ENCODE measurements at places on chromosomes 1 and 21. TPM values are rescaled to one million over a fixed set of nuclear protein-coding genes. Genes with fewer than 3 reads are reported as not detected.

The METTL13 gene
- 18.9 TPM for total RNA-seq

The CA6 gene
- total RNA-seq: not detected

The MROH9 gene
- total RNA-seq: 0.23 TPM

The SERPINC1 gene
- 125 TPM for total RNA-seq

The ADORA1 gene
- 2.4 TPM for total RNA-seq

- H3K36me3 ChIP-seq: no peaks in the 10 kb centered on the region
- H3K27ac ChIP-seq: peak overlapping the region; percentile 33
- no peak for DNase-seq
- peaks cover 7% of the 10 kb centered on the region for H3K4me1 ChIP-seq
- no peak overlapping the region for H3K4me3 ChIP-seq
Measured at GRCh38 chr1:19639999-19640362, 4.1 kb upstream of the NBL1 start.

GRCh38 chr1:206716870-206717673, 32.4 kb downstream of the MAPKAPK2 start:
- H3K4me3 ChIP-seq: no peak overlapping the region
- no peaks in the 10 kb centered on the region for H3K27me3 ChIP-seq
- DNase-seq: no peak
- H3K36me3 ChIP-seq: no peaks in the 10 kb centered on the region
- peaks cover 12% of the 10 kb centered on the region for H3K4me1 ChIP-seq

- DNase-seq: no peak
- H3K4me3 ChIP-seq: no peak overlapping the region
- H3K4me1 ChIP-seq: no peaks in the 10 kb centered on the region
- no peaks in the 10 kb centered on the region for H3K27me3 ChIP-seq
Measured at GRCh38 chr1:57789936-57790335, 366.1 kb upstream of the DAB1 start.

- H3K36me3 ChIP-seq: no peaks in the 10 kb centered on the region
- no peak overlapping the region for H3K4me3 ChIP-seq
- H3K4me1 ChIP-seq: peaks cover 16% of the 10 kb centered on the region
- no peak overlapping the region for H3K27ac ChIP-seq
- DNase-seq: no peak
Measured at GRCh38 chr1:150479927-150480352, 7.3 kb upstream of the TARS2 start.

DNA sequence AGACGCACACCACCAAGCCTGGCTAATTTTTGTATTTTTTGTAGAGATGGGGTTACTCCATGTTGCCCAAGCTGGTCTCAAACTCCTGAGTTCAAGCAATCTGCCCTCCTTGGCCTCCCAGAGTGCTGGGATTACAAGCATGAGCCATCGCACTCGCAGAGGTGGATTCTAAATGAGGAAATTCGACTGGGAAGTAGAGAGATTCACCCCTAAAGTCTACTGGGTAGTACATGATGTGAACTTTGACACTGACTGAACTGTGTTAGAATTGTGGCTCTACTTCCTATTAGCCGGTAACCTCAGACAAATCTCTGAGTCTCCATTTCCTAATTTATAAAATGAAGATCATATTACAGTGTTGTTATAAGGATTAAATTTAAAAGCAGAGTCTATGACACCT, 276.0 kb upstream of the NR5A2 start:
- peaks cover 11% of the 10 kb centered on the region for H3K27me3 ChIP-seq
- H3K27ac ChIP-seq: no peak overlapping the region
- no peaks in the 10 kb centered on the region for H3K4me1 ChIP-seq
- no peak for DNase-seq
- H3K36me3 ChIP-seq: no peaks in the 10 kb centered on the region
- H3K4me3 ChIP-seq: no peak overlapping the region

DNA sequence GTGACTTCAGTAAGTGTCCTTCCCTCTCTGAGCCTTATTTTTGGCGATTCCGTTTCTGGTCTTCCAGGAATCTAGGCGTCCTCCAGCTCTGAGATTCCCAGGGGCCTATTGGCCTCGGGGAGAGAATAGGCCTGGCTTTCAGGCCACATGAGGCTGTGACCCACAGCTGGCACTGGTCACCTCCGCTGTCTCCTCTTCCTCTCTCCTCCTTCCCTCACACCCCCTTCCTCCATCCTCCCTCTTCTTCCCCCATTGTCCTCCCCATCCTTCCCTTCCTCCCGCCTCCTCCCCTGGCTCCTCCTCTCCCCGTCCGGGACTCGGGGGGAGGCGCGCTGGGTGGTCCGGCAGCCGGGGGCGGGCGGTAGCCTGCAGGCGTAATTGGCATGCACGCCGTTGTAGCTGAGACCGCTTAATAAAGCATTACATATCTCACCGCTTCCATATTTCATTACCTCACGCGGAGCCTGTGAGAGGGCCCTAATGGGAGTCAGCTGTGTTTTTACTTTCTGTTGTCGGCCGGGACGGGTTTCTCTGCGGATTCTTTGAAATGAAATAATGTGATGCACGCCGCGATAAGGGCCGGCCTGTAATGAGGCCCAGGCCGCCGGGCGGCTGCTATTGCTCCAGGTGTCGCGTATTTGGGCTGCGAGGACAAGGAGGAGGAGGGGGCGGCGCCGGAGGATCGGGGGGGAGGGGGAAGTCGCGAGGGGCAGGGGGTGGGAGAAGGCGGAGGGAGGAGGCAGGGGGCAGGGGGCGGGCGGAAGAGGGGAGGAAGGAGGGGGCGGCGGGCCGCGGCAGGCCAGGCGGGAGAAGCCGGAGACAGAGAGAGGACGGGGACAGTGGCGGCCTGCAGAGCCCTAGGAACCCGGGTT, 95.3 kb downstream of the FOXD2 start:
- no peaks in the 10 kb centered on the region for H3K36me3 ChIP-seq
- peak overlapping the region; percentile 71 for H3K27ac ChIP-seq
- peaks cover 26% of the 10 kb centered on the region for H3K4me1 ChIP-seq

- no peaks in the 10 kb centered on the region for H3K36me3 ChIP-seq
- H3K4me3 ChIP-seq: no peak overlapping the region
- no peak overlapping the region for H3K27ac ChIP-seq
Measured at GRCh38 chr1:36802018-36802417, 232.3 kb downstream of the GRIK3 start.

- H3K4me3 ChIP-seq: no peak overlapping the region
- no peaks in the 10 kb centered on the region for H3K4me1 ChIP-seq
- DNase-seq: no peak
- H3K27ac ChIP-seq: no peak overlapping the region
- no peaks in the 10 kb centered on the region for H3K27me3 ChIP-seq
Measured at GRCh38 chr1:77499466-77499865, 183.0 kb downstream of the ZZZ3 start.

- H3K4me3 ChIP-seq: no peak overlapping the region
- DNase-seq: peak; percentile 42
Measured at GRCh38 chr1:1779691-1780597, 1.7 kb upstream of the NADK start.

GRCh38 chr21:43866260-43866629, 1.2 kb downstream of the AGPAT3 start:
- peaks cover 23% of the 10 kb centered on the region for H3K4me1 ChIP-seq
- H3K27ac ChIP-seq: peak overlapping the region; percentile 95
- DNase-seq: peak; percentile 75

DNA sequence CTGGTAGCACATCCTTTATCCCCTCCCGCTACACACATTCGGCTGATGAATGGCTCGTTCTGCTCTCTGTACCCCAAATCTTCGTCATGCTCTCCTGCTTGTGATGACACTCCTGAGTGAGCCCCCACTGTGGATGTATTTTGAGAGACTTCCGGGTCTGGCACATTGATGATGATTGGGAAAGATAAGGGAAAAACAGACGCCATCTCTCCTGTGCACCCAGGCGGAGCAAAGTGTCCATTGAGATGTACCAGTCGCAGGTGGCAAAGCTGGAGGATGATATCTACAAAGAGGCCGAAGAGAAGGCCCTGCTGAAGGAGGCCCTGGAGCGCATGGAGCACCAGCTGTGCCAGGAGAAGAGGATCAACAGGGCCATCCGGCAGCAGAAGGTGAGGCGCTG, 27.9 kb upstream of the EFHD2 start:
- no peaks in the 10 kb centered on the region for H3K36me3 ChIP-seq
- H3K27me3 ChIP-seq: peaks cover 15% of the 10 kb centered on the region
- no peak overlapping the region for H3K27ac ChIP-seq

DNA sequence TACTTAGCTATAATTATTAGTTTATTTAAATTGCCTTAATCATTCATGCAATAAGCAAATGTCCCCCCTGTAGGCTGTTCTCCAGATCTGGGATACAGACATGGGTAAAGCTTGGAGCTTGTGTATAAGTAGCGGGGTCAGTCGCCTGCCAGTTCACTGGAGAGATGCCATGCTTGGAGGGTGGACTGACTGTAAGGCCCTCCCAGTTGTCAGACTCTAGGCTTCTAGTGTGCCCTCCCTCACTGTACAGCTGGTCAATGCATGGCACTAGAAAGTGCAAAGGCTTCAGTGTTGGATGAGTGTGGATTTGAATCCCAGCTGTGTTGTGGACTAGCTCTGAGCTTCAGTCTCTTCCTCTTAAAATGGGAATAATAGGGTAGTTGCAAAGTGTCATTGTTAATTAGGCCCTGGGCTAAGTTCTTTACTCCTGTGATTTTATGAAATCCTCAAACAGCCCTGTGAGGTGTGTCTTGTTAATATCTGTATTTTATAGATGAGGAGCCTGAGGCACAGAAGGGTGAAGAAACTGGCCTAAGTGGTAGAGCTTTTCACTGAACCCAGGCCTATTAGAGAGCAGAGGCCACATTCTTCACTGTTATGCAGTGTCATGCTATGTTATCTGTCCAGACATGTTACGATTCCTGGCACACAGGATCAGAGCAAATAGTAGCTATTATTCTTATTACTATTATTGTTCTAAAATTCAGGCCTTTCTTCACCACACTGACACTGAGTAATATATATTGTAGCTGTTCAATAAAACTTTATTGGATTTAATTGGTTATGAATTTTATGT, 85.9 kb downstream of the ROR1 start:
- H3K4me1 ChIP-seq: peaks cover 4% of the 10 kb centered on the region
- no peaks in the 10 kb centered on the region for H3K36me3 ChIP-seq
- H3K27me3 ChIP-seq: no peaks in the 10 kb centered on the region
- no peak for DNase-seq

- peak; percentile 52 for DNase-seq
- no peaks in the 10 kb centered on the region for H3K27me3 ChIP-seq
- H3K4me3 ChIP-seq: peak within 1 kb of the TSS; percentile 33
- no peaks in the 10 kb centered on the region for H3K36me3 ChIP-seq
- H3K4me1 ChIP-seq: peaks cover 25% of the 10 kb centered on the region
- peak within 1 kb of the TSS; percentile 64 for H3K27ac ChIP-seq
Measured at GRCh38 chr1:52601991-52602855, at the start of gene GPX7. Gene GPX7, plus strand, starts transcription at chr1:52602371. Its CDS starts 39 bp downstream, at chr1:52602410.

- H3K36me3 ChIP-seq: no peaks in the 10 kb centered on the region
- DNase-seq: no peak
- H3K4me3 ChIP-seq: no peak overlapping the region
- H3K27ac ChIP-seq: no peak overlapping the region
Measured at GRCh38 chr21:44903050-44903685, 17.5 kb downstream of the ITGB2 start.

DNA sequence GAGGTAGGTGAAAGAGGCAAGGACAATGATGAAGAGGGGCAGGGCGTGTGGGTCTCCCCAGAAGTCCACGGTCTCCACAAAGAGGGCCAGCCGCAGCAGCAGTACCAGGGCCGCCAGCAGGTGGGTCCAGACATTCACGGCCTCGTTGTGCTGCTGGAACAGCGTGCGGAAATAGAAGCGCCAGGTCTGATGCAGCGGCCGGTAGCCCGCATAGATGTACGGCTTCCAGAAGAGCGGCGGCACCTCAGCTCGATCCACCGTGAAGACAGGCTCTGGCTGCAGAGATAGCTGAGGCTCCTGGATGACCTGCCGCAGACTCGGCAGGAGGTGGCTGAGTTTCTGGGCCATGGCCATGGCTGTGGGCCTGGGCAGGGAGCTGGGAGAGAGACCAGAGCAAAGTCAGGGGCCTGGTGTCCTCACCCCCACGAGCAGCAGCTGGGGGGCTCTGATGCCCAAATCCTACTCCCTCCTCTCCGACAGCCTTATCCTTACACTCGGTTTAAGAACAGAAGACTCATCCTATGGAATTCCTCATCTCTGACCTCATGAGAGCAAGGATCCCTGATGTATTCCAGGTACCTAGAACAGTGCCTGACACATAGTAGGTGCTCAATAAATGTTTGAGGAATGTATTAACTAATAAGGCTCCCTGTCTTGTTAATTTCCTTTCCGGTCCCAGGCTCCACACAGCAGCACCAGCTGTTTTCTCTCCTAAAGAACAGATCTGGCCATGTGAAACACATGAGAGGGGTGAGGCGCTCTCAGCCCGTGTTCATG, 4.4 kb upstream of the AUNIP start:
- peaks cover 33% of the 10 kb centered on the region for H3K4me1 ChIP-seq
- H3K36me3 ChIP-seq: no peaks in the 10 kb centered on the region
- DNase-seq: no peak

DNA sequence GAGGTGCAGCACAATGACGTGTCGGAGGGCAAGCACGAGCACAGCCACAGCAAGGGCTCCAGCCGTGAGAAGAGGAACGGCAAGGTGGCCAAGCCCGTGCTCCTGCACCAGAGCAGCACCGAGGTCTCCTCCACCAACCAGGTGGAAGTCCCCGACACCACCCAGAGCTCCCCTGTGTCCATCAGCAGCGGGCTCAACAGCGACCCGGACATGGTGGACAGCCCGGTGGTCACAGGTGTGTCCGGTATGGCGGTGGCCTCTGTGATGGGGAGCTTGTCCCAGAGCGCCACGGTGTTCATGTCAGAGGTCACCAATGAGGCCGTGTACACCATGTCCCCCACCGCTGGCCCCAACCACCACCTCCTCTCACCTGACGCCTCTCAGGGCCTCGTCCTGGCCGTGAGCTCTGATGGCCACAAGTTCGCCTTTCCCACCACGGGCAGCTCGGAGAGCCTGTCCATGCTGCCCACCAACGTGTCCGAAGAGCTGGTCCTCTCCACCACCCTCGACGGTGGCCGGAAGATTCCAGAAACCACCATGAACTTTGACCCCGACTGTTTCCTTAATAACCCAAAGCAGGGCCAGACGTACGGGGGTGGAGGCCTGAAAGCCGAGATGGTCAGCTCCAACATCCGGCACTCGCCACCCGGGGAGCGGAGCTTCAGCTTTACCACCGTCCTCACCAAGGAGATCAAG, 107.5 kb upstream of the VAMP3 start:
- H3K36me3 ChIP-seq: no peaks in the 10 kb centered on the region
- no peak for DNase-seq
- H3K27me3 ChIP-seq: no peaks in the 10 kb centered on the region

- no peaks in the 10 kb centered on the region for H3K27me3 ChIP-seq
- H3K4me1 ChIP-seq: no peaks in the 10 kb centered on the region
- no peak overlapping the region for H3K27ac ChIP-seq
- no peaks in the 10 kb centered on the region for H3K36me3 ChIP-seq
Measured at GRCh38 chr1:96095849-96096612, 625.6 kb upstream of the PTBP2 start.

GRCh38 chr1:47849005-47849521, 148.1 kb downstream of the TRABD2B start:
- peak; percentile 33 for DNase-seq
- peak overlapping the region; percentile 54 for H3K27ac ChIP-seq
- peaks cover 13% of the 10 kb centered on the region for H3K4me1 ChIP-seq
- H3K4me3 ChIP-seq: no peak overlapping the region

GRCh38 chr1:208161656-208162375, 82.4 kb downstream of the PLXNA2 start:
- H3K4me1 ChIP-seq: peaks cover 60% of the 10 kb centered on the region
- H3K36me3 ChIP-seq: no peaks in the 10 kb centered on the region
- no peak overlapping the region for H3K4me3 ChIP-seq

All from hepatocyte (in vitro differentiated cells).